ENCODE measurements at places on chromosomes 4 and X.
A peak's percentile ranks its signal among the peaks of the same experiment; 100 is the strongest.

DNA sequence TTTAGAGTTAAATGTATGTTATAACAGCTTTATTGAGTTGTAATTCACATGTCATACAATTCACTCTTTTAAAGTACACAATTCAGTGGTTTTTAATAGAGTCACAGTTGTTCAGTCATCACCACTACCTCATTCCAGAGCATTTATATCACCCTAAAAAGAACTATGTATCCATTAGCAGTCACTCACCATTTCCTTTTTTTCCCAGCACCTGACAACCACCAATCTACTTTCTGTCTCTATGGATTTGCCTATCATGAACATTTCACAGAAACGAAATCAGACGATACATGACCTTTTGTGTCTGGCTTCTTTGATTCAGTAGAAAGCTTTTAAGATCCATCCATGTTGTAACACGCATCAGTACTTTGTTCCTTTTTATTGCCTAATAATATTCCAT is 52.9 kb upstream of the FRAS1 start:
- DNase-seq: no peak

- DNase-seq: no peak
Measured at GRCh38 chrX:53471346-53471745, 37.2 kb upstream of the HSD17B10 start.

- DNase-seq: no peak
Measured at GRCh38 chrX:154370300-154371016, 4.0 kb downstream of the FLNA start.

DNA sequence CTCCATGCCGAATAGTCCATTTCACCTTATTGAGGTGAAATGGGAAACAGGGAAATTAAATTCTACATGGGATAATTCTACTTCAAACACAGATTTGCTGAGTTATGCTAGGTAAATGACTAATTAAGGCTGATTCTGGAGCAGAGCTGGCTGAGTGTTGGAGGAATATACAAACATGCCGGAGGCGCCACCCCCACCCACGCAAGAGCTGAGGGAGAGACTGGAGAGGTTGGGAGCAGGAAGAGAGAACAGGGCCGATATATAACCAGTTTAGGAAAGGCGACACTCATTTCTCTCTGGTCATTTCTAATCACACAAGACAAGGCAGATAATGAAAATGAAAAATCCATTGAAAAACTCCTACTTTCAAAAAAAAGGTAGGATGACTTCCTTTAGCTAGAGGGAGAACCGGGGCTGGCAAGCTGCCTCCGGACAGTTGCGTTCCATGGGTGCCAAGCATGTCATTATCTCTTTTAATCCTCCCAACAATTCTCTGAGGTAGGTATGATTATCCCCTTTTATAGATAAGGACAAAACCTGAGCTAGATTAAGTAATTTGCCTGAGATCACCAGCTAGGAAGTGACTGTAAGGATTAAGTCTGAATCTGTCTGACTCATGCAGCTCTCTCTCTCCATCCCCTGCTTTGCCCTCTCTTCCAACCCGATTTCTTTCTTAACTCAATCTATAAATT is 27.6 kb upstream of the CFAP299 start:
- DNase-seq: no peak

DNA sequence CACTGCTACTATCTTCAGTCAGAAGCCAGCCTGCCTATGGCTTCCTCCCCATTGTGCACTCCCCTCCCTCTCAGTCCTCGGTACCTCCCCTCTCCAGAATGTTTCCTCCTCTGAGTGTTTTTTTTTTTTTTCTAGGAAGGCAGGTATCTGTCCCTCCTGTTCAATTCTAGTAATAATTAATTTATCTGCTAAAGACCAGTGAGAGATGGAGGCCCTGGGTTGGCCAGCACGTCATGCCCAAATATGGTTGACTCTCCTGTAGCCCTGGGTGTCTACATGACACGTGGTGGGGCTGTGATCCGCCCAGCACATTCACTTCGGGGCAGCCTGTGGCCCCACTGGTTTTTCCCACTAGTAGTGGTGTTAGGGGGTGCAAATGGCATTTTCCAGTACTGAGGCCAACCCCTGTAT is 1.8 kb downstream of the FLNA start:
- no peak for DNase-seq

GRCh38 chr4:73375328-73375741 is 28.8 kb upstream of the ALB start:
- no peak for DNase-seq

- DNase-seq: no peak
Measured at GRCh38 chr4:14400307-14400706, 602.0 kb upstream of the CPEB2 start.

GRCh38 chr4:122827879-122828601 is 1.4 kb downstream of the FGF2 start:
- no peak for DNase-seq

DNA sequence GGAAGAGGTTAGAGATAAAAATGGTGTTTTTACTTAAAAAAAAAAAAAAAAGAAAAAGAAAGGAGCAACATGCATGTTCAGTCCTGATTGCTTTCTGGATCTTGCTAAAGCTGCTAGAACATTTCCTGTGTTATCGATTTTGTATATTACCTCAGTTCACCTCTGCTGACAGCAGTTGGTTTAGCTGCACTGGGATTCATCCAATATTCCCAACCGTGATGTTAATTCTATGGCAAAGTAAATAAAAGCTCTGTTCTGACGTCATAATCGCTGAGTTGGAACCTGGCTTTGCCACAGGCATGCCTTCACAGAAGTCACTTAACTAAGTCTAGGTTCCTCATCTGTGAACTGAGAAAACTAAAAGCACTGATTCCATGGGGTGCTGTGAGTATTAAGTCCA is 90.7 kb upstream of the SORBS2 start:
- no peak for DNase-seq

DNA sequence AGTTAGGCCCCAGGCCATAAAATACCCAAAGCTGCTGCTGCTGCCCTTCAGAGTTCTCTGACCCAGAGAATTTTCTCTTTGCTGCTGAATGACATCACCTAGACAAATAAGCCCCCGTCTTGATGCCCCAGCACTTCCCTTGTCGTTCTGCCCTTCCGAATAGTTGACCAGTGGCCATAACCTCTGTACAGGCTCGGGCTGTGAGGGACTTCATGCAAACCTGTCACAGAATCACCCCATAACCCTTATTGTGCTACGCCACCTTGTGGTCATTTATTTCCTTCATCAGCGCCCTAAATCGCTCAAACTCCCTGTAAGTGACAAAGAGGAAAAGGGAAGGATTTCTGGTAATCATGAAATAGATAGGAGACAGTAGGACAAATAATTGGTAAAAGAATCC is 18.8 kb downstream of the SPACA5 start:
- DNase-seq: peak; percentile 21

GRCh38 chr4:106835919-106836318 is 200.2 kb downstream of the DKK2 start:
- DNase-seq: no peak

GRCh38 chrX:101230636-101231035 is 11.1 kb downstream of the DRP2 start:
- DNase-seq: no peak

GRCh38 chr4:120801137-120801758 is 121.3 kb downstream of the PRDM5 start:
- no peak for DNase-seq

DNA sequence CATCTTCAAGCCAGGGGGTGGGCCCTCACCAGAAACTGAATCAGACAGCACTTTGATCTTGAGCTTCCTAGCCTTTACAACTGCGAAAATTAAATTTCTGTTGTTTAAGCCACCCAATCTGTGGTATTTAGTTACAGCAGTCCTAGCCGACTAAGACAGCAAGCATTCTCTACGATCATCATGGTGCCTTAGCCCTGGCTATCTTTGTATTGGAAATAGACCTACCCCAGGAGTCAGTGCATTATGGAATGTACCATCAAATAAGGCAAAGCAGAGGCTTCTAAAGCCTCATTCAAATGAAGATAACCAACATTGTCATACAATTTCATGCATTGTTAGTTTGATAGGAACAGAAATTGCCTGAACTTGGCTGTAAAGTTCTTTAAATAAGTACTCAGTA is 75.0 kb downstream of the PARM1 start:
- DNase-seq: no peak

DNA sequence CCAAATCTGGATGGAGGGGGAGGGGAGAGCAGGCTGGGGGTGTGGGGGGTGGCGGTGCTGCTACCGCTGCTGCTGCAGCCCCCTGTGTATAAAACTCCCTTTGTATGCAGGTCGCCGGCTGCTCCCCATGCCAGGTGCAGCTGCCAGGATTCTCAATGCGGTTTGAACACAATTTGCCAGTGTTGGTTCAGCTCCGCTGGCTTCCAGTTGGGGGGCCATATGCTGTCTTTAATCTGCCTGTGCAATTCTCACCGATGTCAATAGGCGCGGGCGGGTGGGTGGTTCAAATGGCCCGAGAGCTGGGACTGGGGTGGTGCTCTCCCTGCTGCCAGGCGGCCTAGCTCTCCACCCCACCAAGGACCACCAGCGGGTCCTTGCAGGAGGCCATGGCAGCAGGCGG is 257.6 kb downstream of the BCOR start:
- no peak for DNase-seq

DNA sequence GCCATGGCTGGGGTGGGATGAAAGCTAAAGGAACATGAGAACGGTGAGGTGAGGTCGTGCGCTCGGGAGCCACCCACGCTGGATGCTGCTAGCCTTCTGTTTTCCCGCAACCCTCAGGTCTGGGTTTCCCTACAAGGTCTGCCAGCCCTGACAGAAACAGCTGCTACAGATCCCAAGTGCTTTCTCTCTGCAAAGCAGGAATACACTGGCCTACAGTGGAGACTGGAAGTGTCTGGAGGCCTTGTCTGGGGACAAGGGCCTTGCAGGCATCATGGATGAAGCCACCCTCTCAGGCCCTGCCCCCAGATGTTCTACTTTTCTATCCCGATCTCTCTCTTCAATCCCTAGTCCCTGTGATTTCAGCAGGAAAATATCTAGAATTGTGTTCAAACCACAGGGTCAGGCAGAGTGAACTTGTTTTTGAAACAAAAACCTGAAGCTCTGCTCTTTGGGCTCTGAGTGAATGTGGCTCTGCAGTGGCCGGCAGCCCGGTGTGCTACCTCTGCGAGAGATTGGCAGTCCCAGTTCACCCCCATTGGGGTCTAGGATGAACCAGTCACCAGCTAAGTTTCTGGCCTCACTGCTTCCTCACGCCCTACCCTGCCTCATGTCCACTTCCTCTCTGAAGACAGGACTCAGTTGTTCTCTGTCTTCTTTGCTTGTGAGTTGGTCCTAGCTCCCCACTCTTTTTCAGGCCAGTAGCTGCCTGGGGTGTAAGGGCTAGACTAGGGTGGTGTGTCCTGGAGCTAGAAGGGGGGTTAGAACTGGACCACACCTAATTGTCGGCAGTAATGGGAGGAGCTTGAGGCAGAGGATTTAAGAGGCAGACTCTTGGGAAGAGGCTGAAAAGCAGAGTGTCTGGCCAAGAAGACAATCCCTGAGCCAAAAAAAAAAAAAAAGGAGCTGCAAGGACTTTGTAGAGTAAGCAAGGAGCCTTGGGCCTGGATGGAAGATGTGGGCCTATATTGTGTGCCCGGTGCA is 89.6 kb downstream of the RTL5 start:
- DNase-seq: no peak

DNA sequence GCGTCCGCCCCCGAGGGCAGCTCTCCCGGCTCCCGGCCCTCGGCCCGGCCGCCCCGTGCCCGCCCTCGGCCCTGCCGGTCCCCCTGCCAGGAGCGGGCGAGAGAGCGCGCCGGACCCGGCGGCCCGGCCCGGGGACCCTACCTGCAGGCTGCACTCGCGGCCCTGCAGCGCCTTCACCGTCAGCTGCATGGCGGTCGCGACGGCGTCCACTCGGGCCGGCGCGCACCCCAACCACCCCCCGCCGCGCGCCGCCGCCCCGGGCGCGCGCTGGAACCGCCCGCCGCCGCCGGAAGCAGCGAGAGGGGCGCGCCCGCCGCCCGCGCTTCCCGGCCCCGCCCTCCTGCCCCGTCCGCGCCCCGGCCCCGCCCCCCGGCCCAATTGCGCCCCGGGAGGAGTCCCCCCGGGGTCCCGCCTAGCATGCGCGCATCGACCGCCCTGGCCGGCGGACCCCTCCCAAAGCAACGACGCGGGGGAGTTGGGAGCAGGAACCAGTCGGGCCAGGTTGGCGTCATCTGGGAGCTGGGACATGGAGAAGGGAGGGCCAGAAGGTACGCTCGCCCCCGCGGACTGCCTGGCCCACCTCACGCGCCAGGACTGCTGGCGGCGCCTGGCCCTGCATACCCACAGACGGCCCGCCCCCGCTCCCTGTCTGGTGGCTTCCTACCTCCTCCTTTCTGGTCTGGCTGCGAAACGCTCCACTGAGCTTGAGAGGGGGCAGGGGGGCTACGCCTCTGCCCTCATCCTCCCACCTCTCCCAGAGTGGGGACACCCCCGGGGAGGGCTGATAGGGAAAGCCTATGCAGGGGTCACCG is at the start of gene UBL4A:
Gene UBL4A (minus strand): TSS at position 220 of the 812 bp plus-strand sequence. CDS start 31 bp downstream, at position 189.
- no peak for DNase-seq

DNA sequence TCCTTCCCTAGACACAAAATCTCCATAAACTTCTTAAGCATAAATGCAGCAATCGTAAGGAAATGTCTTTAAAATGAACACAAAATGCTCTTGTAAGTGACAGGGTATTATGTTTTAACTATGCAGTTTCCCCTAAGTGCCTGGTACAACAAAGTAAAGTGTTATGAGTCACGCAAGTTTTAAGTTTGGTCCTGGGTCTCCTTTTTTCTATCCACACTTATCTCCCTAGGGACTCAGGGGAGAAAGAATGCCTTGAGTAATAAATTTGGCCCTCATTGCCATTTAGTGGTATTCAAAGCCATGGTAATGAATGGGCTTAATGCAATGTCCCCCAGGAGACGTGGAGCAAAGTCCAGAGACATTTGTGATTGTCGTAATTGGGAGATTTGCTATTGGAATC is 149.1 kb downstream of the MAGEB17 start:
- no peak for DNase-seq
